ENCODE measurements at places on chromosomes 3 and 15. TPM values are rescaled to one million over a fixed set of nuclear protein-coding genes. Genes with fewer than 3 reads are reported as not detected.

- DNase-seq = no peak
These were observed 554.8 kb upstream of the CBLB start for GRCh38 chr3:106423321-106424225.

DNA sequence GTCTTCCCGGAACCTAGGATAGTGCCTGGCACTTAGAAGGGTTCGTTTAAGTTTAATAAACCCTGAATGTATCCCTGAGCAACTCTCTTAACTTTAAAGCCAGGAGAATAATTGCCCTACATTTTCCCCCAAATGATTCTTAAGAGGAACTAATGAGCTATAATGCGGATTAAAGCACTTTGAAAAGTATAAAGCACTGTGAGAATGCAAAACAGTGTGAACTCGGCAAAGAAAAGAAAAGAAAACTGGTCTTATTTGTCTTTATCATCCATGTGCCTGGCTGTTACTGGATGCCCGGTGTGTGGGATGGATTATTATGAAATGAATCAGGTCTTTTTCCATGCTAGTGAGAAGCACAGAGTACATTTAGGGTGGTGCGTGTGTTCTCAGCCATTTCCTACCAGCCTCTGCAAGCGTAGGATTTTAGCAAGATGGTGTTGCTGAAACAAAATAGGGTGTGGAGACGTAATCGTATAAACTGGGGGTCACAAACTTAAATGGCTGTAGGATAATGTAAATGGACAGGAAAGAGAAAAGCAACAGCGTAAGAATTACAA is 983 bp downstream of the KBTBD12 start:
- no peak for DNase-seq

DNA sequence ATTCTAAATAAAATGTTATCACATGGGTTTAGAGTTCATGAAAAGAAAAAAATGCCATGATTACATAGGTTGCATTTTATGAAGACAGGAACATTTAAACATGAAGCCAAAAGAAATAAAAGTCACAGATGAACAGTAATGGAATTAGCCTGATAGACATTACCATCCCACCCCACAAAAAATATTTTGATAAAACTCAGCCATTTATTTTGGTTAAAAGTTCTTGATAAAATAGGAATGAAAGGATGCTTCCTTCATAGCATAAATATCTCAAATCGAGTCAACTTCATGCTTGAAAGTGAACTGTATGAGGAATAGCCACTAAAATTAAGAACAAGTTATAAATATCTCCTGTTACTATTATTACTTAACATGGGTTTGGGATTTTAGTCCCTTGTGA is 101.9 kb upstream of the TMC3 start:
- no peak for DNase-seq

DNA sequence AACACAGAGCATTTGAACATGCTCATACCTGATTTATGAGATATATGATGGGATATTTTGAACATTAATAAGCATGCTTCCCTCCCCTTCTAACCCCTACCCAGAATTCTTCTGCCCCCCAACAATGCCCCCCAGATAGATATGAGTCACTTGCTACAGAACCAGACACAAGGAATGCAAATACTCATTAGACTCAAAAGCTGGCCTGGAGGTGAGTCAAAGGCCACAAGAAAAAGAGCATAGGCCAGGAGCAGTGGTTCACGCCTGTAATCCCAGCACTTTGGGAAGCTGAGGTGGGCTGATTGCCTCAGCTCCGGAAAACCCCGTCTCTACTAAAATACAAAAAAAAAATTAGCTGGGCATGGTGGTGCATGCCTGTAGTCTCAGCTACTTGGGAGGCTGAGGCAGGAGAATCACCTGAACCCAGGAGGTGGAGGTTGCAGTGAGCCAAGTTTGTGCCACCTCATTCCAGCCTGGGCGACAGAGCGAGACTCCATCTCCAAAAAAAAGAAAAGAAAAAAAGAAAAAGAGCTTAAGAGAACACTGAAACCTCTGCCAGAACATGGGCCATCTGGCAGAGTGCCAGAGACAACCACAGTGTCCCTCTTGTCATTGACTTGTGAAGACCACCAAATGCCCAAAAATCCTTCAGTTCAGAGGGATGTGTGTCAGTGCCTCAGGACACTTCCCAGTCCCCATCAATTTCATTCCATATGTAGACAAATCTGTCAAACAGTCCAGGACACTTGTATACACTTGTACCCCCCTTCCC is 3.9 kb upstream of the SH3GL3 start:
- no peak for DNase-seq

GRCh38 chr3:58609990-58610389 is 32.8 kb upstream of the FAM107A start:
- no peak for DNase-seq

DNA sequence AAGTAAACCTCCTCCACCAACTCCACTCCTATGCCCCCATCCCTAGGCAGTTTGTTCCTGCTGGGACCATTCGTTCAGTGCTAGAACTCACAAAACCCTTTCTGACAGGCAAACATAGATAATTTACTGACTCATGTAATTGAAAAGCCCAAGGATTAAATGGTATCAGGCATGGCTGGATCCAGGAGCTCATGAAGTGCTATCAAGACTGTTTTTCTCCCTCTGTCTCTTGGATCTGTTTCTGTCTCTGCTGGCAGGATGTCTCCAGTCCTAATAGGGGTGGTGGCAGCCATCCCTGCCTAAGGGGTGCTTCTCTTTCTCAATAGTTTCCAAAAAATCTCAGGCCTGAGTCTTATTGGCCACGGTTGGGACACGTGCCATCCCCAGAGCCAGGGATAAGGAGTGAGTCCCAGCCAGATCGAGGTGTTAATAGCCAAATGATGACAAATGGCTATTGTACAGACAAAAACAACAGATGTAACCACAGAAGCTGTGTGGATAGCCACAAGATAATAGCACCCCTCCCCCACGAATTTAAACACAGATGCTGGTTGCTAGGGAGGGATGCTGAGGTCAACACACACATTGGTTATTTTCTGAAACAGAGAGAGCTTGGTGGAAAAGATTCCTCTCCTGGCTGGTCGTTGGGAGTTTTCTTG is 168.6 kb downstream of the SHQ1 start:
- no peak for DNase-seq

- no peak for DNase-seq
These were observed 296 bp downstream of the TPRA1 start for GRCh38 chr3:127590282-127590592.

- no peak for DNase-seq
These were observed 74.7 kb downstream of the CRYGS start for GRCh38 chr3:186469525-186469924.

GRCh38 chr3:68787106-68787626 is 145.2 kb downstream of the TAFA4 start:
- no peak for DNase-seq

GRCh38 chr3:112308151-112308911 is 14.3 kb upstream of the SLC9C1 start:
- DNase-seq = no peak

- no peak for DNase-seq
These were observed 4.1 kb upstream of the MYO1E start for GRCh38 chr15:59376733-59377132.

The TRAT1 gene
- 0.22 TPM for polyA plus RNA-seq

The LRTM1 gene
- not detected for polyA plus RNA-seq

The COPB2 gene
- polyA plus RNA-seq = 167 TPM

The CD96 gene
- 1.0 TPM for polyA plus RNA-seq

The ZMYND10 gene
- 4.7 TPM for polyA plus RNA-seq

The CXCR6 gene
- polyA plus RNA-seq = 0.22 TPM

The TM4SF18 gene
- polyA plus RNA-seq = 32.8 TPM

The WNT7A gene
- not detected for polyA plus RNA-seq
